ENCODE measurements at places on chromosomes 7 and 10.
A peak's percentile ranks its signal among the peaks of the same experiment; 100 is the strongest.

- DNase-seq: no peak
Observed at GRCh38 chr7:130622866-130623265, 45.7 kb downstream of the COPG2 start.

- DNase-seq: no peak
Observed at GRCh38 chr7:8778459-8778858, 345.1 kb downstream of the NXPH1 start.

DNA sequence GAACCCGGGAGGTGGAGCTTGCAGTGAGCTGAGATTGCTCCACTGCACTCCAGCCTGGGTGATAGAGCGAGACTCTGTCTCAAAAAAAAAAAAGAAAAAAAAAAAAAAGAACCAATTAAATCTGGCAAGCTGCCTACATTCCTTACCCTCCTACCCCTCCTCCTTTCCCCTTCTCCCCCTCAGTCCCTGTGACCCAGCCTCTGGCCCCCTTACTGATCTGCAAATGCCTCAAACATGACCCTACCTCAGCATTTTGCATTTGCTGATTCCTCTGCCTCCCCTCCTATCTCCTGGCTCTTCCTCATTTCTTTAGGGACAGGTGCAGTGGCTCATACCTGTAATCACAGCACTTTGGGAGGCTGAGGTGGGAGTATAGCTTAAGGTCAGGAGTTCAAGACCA, 19.3 kb downstream of the CDHR3 start:
- DNase-seq: no peak

- DNase-seq: no peak
Observed at GRCh38 chr7:74039337-74039736, 11.4 kb downstream of the ELN start.

DNA sequence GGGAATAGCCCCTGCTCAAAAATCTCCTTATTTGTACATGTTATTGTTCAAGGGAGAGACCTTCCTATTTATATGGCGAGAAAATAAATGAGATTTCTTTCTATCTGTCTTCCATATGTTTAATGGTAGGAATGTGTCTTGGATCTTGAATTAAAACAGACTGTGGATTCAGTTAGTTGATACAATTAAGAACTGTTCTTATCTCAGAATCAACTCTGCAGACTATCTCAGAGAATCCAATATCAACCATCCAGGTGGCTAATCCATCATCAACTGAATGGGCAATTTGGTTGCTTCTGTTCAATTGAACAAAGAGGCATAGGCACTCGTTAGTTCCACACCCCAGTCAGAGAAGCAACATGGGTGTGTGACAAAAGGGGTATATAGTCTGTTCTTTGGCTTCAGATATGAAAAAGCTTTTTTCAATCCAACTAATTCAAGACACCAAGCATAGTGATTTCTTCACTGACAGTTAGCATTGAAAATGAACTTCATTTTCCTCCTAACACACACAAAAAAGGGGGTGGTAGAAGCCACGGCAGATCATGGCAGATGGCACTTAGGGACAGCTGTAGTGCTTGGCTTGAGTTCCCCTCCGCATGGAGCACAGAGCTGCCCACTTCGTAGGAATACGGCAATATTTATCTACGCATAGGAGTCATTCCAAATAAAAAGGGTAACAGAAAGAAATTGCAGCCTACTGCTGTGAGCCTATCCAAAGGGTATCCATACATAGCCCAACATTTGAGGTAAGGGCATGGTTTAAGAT, 135.9 kb downstream of the KIAA1217 start:
- no peak for DNase-seq

DNA sequence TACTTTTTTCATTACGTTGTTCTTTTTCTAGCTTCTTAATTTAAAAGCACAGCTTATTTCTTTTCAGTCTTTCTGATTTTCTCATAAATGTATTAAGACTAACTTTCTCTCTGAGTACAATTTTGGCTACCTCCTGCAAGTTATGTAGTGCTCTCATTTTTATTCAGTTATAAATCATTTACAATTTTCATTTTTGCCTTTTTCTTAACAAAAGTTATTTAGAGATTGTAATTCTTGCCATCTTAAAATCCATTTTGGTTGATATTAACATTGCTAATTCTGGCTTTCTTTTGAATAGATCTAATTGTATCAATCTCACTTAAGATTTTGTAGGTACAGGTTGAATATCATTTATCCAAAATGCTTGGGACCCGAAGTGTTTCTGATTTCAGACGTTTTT, 97.2 kb upstream of the LRRC4 start:
- no peak for DNase-seq

- DNase-seq: peak; percentile 38
Observed at GRCh38 chr10:96512524-96513304, 1.0 kb downstream of the TLL2 start.

- DNase-seq: peak; percentile 17
Observed at GRCh38 chr10:34816085-34816496, 995 bp upstream of the PARD3 start.

DNA sequence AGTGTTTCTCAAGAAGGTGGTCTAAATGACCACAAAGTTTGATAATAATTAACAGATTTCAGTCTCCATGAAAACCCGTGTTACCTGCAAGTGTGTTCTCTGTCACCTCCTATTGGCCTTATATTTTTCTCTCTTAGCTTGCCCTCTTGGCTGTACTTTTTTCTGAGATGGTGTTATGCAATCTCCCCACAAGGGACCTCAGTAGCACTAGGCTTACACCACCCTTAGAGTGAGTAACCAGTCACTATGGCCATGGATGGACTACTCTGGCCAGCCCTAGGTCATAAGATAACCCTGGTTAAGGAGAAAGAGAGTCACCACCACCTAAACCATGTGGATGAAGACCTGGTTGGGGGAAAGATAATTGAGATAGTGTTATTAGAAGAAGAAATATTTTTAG, 76.8 kb downstream of the NPSR1 start:
- no peak for DNase-seq

GRCh38 chr10:35554036-35554435, 51.1 kb upstream of the GJD4 start:
- DNase-seq: no peak

DNA sequence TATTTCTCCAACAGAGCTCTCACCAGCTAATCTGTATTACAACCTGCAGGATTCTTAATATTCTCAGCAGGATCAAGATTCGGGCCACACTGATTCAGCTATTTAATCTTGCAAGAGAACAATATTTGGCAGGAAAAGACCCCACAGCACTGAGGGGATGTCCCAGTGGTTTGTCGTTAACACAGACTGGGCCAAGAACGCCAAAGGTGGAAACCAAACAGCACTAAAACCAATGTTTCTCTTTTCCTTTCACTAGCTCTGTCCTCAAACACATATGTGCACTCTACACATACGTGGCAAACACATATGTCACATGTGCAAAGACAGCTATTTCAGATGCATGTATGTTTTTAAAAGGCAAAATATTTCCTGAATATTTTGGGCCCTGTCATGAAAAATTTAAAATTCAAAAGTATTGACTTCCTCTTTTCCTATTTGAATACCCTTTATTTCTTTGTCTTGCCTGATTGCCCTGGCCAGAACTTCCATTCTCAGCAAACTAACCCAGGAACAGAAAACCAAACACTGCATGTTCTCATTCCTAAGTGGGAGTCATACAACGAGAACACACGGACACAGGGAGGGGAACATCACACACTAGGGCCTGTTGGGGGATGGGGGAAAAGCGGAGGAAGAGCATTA, 51.7 kb upstream of the NEBL start:
- DNase-seq: no peak

- DNase-seq: no peak
Observed at GRCh38 chr7:54632696-54633095, 90.5 kb downstream of the VSTM2A start.
